IPS-NIHi11 (cell line): ENCODE measurements at places on chromosomes 4 and X.

DNA sequence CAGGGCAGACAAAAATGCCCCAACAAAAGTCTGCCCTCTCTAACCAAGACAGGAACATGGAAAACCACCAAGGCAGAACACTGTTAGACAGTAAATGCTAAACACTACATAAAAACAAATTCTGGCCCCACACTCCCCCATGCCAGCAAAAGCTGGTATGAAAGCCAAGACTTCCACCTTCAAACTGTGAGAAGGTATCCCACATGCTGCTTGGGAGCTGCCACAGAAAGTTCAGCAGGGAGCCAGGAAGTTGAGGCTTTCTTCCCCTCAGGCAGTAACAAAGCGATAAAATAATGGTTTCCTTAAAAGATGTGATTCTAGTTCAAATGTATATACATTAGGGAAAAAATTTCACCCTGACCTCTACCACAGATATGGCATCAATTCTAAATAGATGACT is 770.4 kb upstream of the NDST4 start:
- DNase-seq: no peak

GRCh38 chrX:56765811-56766553 is 36.9 kb downstream of the NBDY start:
- no peak for DNase-seq

DNA sequence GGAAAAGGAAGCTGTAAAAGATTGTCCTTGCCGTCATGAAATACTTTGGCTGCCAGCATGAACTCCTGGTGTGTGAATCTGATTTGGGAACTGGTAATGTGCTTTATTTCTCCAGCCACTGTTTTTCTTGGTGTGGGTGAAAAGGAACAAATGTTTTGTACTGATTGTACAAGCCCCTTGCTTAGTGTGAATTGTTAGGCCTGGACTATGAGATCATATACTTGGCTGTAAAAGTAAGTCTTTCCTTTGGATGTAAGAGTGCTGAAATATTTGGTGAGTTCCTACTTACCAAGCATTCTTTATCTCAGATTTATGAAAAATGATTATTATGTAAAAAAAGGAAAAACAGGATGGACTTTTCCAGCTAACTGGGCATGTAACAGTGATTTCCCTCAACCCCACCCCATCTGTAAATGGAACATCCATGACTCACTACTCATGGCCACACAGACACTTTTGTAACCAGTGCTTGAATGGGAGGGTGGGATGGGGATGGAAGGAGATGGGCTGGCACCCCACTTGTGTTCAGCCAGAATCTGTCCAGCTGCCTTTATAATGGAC is 6.3 kb downstream of the FNIP2 start:
- no peak for DNase-seq

GRCh38 chr4:7425124-7425523 is 9.6 kb downstream of the PSAPL1 start:
- DNase-seq: no peak
